ENCODE measurements at places on chromosomes 1 and 21. TPM values are rescaled to one million over a fixed set of nuclear protein-coding genes. Genes with fewer than 3 reads are reported as not detected.

ZNF672 gene
- 12.9 TPM for total RNA-seq

TFF3 gene
- 6.8 TPM for total RNA-seq

DNA sequence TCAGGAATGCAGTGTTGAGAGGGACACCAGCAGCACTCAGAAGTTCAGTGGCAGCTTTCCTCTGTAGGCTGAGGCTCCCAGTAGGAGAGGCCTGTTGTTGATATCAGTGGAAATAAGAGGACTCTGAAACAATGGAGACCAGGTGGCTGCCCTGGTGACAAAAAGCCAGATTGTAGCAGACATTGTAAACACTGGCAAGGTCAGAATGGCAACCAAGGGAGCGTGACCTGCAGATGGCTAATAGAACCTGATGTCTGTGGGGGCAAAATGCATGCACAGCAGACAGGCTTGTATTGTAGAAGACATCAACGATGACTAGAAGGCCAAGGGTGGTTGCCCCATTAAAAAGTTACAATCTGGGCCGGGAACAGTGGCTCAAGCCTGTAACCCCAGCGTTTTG is 53.1 kb upstream of the GPR37L1 start:
- DNase-seq: no peak

DNA sequence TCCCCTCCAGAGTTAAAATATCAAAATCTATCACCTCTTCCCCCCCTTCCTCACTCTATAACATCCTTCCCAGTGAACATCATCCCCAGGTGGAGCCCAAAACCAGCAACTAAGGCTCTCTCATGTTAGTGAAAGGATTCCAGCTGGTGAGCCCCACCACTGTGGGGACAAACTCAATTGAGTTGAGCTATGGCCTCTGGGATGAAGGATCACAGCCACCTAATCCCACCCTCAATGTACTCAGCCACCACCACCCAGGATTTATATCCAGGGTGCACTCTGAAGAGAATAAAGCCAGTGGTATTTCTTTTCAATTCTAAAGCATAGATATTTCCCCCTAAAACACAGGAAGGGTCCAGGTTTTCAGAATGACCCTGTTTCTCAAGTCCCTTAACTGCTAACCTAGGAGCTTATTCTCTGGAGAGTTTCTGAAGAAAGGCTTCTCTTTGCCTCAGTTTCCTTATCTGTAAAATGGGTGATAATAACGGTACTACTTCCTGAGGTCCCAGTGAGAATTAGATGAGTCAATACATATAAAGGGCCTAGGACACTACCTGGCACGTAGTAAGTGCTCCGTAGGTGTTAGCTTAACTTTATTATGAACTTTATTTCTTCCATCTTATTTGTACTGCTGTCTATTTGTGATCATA is 15.6 kb upstream of the BOLA1 start:
- no peak for DNase-seq

DNA sequence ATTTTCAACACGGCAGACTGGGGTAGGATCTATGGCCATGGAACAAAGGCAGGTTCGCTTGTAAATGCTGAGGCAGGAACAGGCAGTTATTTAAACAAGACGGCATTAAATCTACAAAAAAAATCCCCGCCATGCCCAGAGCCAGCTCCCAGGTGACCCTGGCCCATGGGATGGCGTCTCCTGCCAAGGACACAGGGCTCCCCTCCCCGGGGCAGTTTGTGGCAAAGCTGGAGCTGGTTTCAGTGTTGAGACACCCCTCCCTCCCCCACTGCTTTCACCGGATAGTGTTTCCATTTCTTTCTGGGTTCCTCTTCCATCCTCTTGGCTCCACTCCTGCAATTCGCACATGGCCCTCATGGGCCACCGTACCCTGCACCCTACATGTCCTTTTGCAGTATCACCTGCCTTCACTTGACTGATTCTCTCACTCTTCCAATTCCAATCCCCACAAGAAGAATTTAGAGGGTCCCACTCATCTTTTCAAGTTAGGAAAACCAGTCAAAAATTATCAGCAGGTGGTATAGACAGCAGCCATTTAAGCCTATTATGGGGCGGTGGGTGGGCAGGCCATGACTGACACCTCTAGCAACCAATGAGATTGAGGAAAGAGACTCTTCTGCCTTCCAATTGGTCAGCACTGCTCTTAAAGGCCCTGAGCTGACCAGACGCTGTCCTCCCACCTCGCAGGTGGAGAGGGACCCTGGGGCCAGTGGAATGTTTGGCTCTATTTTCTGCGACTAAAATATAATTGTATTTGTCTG is 52.0 kb downstream of the OLIG1 start:
- no peak for DNase-seq

- no peak for DNase-seq
These were observed 66.3 kb downstream of the CD58 start for GRCh38 chr1:116504308-116505156.

DNA sequence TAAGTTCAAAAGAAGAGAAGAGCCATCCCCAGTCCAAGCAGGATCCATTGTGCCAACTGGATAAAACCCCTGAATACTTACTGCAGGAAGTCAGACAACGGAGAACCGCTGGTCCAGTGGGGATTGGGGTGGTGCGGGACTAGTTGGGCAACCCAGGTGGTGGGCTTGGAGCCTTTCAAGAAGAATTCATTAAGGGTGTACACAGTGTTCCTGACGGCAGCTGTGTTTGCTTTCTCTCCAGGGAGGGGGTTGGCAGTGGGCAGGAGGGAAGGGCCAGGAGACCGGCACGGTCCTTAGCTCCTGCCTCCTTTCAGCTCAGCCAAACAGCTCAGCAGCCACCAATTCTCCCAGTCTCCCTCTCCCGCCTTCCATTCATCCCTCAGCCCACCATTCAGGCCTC is 7.1 kb upstream of the CDK18 start:
- DNase-seq: no peak
